T-helper 17 cell (primary cell): ENCODE measurements at places on chromosomes 5 and 9. TPM values are rescaled to one million over a fixed set of nuclear protein-coding genes. Genes with fewer than 3 reads are reported as not detected.

- no peak for DNase-seq
Measured at GRCh38 chr9:99299211-99300102, 77.4 kb downstream of the SEC61B start.

DNA sequence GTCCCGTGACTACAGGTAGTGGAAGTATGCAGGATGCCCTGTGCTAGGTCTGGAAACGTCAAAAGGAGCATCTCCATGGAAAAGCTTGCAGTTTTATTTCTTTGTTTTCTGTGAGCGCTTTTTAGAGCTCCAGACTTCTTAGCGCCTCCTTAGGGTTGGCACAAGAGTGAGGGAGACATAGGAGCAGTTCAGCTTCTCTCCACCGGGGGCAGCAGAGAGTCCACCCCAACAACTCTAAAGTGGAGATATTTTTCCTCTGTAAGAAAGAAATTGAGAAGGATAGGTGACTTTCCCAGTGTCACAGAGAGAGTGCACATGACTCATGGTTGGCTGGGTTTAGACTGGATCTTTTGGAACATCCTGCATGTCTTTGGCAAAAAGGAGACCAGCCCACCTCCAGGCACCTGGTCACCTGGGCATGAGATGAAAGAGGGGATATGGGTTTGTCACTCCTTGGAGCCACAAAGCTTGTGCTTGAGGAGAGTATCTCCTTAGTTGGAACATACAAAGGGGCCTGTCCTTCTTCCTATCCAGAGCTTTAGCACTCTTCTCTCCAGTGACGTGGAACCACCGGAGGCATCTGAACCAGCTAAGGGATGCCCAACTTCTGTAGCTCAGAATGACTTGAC, 637.7 kb downstream of the SEMA5A start:
- no peak for DNase-seq

DNA sequence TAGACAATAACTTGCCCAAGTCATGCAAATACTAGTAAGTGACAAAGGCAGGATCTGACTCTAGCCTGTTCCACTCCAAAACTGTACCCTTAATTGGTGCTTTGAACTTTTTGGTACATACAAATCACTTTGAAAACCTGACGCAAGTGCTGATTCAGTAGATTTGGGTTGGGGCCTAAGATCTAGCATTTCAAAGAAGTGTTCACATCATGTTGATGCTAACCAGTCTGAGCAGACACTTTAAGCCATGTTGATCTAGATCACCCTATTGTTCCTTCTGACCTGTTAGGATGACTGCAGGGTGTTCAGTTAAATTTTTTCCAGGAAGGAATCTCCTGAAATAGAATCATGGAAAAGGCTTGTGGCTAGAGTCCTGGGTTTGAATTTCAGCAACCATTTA, 57.7 kb upstream of the CPEB4 start:
- no peak for DNase-seq

GRCh38 chr5:1280177-1281037, 14.5 kb downstream of the TERT start:
- no peak for DNase-seq

DNA sequence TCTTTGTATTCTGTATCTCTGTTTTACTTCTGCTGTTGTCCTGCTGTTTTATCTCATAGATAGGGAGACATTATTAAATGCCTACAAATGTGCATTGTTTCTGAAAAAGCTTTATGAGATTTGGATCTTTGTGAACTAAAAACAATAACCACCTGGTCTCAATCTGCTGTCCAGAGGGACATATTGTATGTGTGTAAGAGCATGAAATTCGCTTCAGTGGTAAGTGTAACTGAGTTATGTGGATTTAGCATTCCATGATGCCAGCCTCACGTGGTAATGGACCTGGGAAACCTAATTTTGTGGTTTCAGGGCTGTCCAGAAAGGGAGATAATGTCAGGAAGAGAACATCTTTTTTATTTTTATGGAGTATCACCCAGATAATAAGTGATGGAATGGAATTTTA, 119.3 kb downstream of the GDNF start:
- no peak for DNase-seq

The CHSY3 gene
- not detected for total RNA-seq

- DNase-seq, result no peak
Measured at GRCh38 chr9:33465596-33466564, 7.8 kb downstream of the NOL6 start.

GRCh38 chr5:15902066-15902465, 277.5 kb downstream of the MARCHF11 start:
- no peak for DNase-seq

DNA sequence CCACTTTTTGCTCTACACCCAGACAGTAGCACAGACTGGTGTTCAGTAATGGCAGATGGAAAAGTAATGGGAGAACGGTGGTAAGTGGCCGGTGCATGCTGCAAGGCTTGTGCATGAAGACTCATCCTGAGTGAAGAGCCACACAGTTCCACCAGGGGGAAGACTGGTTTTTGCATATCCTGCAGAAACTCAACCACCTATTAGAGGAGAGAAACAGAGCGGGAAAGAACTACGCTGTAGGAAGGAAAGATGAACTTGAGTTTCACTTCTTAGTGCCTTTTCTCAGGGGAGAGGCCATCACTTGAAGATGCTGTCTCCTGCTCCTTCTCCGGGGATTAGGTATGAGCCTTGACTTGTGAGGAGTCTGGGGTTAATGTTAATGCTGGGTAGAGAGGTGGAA, 9.4 kb upstream of the PRSS3 start:
- no peak for DNase-seq

DNA sequence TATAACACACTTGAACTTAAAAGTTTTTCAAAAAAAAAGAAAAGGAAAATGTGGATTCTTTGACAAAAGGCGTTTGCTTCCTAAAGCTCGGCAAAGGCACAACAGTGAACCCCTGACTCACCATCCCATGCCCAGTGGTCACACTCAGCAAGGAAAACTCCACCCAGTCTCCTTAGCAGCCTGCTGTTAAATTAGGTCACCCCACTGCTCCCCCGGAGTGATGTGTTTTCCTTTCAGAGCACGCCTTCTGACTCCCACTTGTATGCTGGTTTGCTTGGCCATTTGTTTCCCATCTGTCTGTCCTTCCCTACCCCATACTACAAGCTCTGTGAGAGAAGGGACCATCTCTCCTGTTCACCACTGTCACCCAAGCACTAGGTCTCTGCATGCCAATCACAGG, 23.8 kb downstream of the RETREG1 start:
- DNase-seq, result no peak

DNA sequence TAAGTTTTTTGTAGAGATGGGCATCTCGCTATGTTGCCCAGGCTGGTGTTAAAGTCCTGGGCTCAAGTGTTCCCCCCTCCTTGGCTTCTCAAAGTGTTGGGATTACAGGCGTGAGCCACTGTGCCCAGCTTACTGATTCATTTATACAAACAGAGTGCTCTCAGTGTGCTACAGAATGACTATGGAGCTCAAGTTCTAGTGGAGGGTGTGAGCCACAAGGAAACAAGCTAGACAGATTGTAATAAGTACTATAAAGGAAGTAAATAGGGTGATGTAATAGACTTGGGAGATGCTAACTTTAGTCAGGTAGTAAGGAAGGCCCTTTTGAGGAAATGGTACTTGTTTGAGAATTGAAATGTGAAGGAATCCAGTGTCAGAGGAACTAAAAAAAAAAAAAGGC, 1.7 kb upstream of the TMEM267 start:
- no peak for DNase-seq

The NADK2 gene
- total RNA-seq, result 12.0 TPM

The SLCO4C1 gene
- total RNA-seq, result 0.17 TPM

- DNase-seq, result no peak
Measured at GRCh38 chr9:5632540-5632939, 3.6 kb downstream of the RIC1 start.

- DNase-seq, result no peak
Measured at GRCh38 chr9:94648185-94648584, 8.9 kb upstream of the FBP1 start.

- no peak for DNase-seq
Measured at GRCh38 chr9:86978413-86978812, 31.1 kb upstream of the GAS1 start.
